ENCODE measurements at places on chromosomes 1 and 21.

- no peak for DNase-seq
These were observed 74.0 kb upstream of the KCNE2 start for GRCh38 chr21:34289856-34290255.

- DNase-seq, result no peak
These were observed 37.5 kb upstream of the RD3 start for GRCh38 chr1:211529453-211529852.

GRCh38 chr1:156368157-156368658 lies 803 bp upstream of the RHBG start:
- DNase-seq, result no peak

GRCh38 chr1:237104096-237104495 lies 62.1 kb downstream of the RYR2 start:
- no peak for DNase-seq

DNA sequence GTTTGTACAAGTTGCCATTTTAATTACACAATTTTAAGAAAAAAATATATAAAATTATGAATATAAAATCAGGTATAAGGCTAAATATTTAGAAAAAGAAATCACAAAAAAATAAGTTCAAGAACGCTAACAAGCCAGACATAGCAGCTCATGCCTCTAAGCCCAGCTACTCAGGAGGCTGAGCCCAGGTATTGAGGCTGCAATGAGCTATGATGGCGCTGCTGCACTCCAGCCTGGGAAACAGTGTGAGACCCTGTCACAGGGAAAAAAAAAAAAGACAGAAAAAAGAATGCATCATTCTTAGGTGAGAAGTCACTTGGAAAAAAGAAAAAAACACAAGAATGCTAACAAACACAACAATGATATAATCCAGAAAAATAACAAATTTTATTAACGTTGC lies 112.3 kb upstream of the PRDX6 start:
- no peak for DNase-seq

GRCh38 chr1:35599411-35599810 lies 26.3 kb downstream of the TFAP2E start:
- DNase-seq, result no peak

DNA sequence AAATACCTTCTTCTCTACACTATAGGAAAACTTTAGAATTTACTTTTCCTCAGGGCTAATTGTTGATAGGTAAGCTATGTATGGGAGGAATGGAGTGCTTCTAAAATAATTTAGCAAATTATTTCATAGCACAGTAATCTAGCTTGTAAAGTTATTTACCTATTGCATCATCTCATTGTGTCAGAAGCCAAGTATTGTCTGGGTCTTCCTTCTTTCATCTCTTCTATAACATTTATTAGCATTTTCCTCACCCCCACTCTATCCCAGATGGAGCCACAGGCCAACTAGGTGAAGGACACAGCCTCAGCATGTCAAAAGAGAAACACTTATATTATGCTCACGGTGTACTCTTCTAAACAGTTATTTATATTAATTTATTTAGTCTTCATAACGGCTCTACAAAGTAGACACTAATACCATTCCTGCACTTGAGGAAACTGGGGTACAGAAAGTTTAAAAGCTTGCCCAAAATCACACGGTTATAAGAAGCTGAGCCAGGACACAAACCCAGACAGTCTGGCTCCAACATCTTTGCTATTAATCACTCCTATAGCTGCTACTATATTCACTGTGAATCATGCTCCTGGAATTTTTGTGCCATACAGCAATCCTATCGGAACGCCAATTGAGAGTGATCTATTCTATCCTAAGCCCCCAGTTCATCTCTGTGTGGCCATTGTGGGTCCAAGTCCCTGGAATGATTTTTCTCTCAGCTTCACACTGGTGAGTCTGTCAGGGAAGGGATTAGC lies 43.1 kb downstream of the OR10J5 start:
- no peak for DNase-seq

DNA sequence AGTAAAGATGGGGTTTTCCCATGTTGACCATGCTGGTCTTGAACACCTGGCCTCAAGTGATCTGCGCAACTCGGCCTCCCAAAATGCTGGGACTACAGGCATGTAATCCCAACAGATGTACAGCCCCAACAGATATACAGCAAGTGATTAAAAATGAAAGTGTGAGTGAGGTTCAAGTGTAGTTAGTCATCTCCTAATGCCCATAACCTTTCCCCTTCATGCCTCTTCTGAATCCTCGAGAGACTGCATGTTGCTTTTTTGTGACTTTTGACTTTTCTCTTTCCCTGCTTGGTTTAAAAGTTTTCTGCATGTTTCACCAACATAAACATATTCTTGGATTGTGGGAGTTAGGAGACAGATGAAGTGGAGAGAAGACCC lies 31.2 kb downstream of the KCNK2 start:
- no peak for DNase-seq

DNA sequence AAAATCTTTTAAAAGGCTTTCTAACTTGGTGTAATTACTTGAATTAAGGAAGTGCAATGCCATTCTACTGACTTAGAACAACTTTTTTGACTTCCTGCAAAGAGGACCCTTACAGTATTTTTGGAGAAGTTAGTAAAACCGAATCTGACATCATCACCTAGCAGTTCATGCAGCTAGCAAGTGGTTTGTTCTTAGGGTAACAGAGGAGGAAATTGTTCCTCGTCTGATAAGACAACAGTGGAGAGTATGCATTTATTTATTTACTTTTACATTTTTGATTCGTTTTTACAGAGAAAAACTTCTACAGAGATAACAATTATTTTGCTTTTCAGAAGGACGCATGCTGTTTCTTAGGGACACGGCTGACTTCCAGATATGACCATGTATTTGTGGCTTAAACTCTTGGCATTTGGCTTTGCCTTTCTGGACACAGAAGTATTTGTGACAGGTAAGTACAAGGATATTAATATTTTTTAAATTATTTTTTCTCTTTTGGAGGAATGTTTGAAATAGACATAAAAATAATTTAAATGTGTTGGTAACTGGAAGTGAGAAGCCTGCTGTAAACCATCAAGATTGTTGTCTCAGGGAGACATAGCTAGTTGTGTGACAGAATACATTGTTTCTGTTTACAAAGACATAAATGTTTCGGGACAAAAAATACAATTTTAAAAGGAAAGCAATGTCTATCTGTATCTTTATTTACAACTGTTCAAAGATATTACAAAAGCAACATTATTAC lies at the start of gene PTPRC:
Gene PTPRC, plus strand, starts transcription at position 147 of the 742 bp plus-strand sequence. Its CDS starts 229 bp downstream, at position 376.
- DNase-seq, result no peak

DNA sequence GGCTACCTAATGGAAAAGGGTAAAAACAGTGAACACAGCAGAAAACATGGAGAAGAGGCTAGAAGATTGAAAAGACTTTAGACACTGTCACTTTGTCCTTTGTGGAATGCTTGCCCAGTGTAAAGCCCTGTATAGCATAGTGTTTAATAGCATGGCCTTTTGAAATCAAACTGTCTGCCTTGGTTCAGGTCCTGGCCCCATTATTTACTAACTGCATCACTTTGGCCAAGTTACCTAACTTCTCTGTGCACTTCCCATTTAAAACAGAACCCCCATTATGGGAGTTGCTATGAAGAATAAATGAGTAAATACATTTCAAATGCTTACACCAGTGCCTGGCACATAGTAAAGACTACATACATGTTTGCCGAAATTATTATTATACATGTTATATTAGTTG lies 12.1 kb downstream of the PHC2 start:
- no peak for DNase-seq
